SK-N-SH (cell line): ENCODE measurements at places on chromosomes 6 and 20. TPM values are rescaled to one million over a fixed set of nuclear protein-coding genes. Genes with fewer than 3 reads are reported as not detected.

Gene SLC35F1
- polyA plus RNA-seq, result under 0.01 TPM in 1 of 2 replicates, not detected in the other

- H3K4me3 ChIP-seq, result no peak overlapping the region
- H3K36me3 ChIP-seq, result no peaks in the 10 kb centered on the region
- no peak for DNase-seq
- H3K27ac ChIP-seq, result no peak overlapping the region
- H3K4me1 ChIP-seq, result peaks cover 9% of the 10 kb centered on the region; the same call in 1 of the 2 replicates
Measured at GRCh38 chr20:49510562-49511122, 28.2 kb upstream of the KCNB1 start.

- H3K27ac ChIP-seq, result peak overlapping the region; percentile 83
- H3K4me3 ChIP-seq, result no peak overlapping the region
- 0 out of 2 replicates have a peak, but pooled peaks cover 9% of the 10 kb centered on the region for H3K4me1 ChIP-seq
- H3K27me3 ChIP-seq, result no peaks in the 10 kb centered on the region; the same call in 1 of the 2 replicates
Measured at GRCh38 chr6:32113386-32114352, 4.5 kb upstream of the TNXB start.

GRCh38 chr20:3094848-3095629, 10.5 kb upstream of the AVP start:
- H3K36me3 ChIP-seq, result no peaks in the 10 kb centered on the region
- no peak overlapping the region for H3K27ac ChIP-seq
- H3K4me3 ChIP-seq, result no peak overlapping the region
- H3K27me3 ChIP-seq, result no peaks in the 10 kb centered on the region
- no peaks in the 10 kb centered on the region for H3K4me1 ChIP-seq

Gene ROS1
- polyA plus RNA-seq, result 1.8 and 2.0 TPM in 2 replicates

- H3K27me3 ChIP-seq, result no peaks in the 10 kb centered on the region
- no peak for DNase-seq
- no peak overlapping the region for H3K27ac ChIP-seq
Measured at GRCh38 chr20:35017099-35017835, 61.6 kb downstream of the MYH7B start.

DNA sequence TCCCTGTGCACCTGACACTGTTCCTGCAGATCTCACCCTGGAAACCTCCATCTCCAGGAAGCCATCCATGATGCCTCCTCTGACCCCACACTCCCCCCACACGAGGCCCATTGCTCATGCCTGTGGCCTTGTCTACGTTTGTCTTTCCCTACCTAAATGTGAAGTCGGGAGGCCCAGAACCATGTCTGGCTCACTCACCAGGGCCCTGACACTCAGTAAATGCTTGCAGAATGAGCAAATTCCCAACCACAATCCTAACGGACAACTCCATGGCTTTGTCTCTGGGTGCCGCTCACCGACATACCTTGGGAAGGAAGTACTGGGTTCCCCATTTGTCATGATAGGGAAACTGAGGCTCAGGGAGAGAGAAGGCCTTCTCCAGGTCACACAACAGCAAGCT, 7.3 kb downstream of the PEDS1 start:
- no peaks in the 10 kb centered on the region for H3K27me3 ChIP-seq
- H3K36me3 ChIP-seq, result peaks cover 10% of the 10 kb centered on the region; the same call in 1 of the 2 replicates

DNA sequence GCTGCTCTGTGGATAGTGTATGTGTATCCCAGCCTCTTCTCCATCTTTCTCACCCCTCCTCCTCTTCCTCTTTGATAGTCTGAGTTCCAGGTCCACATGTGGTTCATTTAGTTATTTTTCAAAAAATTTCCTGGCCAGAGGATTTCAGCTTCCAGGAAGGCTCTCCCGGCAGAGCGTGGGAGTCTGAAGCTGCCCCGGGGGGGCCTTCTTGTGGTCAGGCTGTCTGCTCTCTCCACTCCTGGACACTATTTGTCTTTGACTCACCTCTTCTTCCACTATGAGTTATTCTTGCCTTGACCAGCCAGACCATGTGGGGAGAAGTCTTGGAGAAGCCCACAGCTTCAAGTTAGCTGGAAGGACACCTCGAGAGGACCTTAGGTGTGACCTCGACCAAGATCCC, 258.8 kb downstream of the CDC5L start:
- no peaks in the 10 kb centered on the region for H3K4me1 ChIP-seq
- no peak for DNase-seq
- no peak overlapping the region for H3K4me3 ChIP-seq
- H3K36me3 ChIP-seq, result no peaks in the 10 kb centered on the region
- H3K27ac ChIP-seq, result no peak overlapping the region
- no peaks in the 10 kb centered on the region for H3K27me3 ChIP-seq

- no peaks in the 10 kb centered on the region for H3K36me3 ChIP-seq
- no peaks in the 10 kb centered on the region for H3K27me3 ChIP-seq
- no peak for DNase-seq
- H3K4me1 ChIP-seq, result no peaks in the 10 kb centered on the region; the same call in 1 of the 2 replicates
- no peak overlapping the region for H3K27ac ChIP-seq
Measured at GRCh38 chr6:135880066-135880972, 28.8 kb downstream of the PDE7B start.

- H3K4me3 ChIP-seq, result no peak overlapping the region
- no peak overlapping the region for H3K27ac ChIP-seq
- DNase-seq, result no peak
- peaks cover 31% of the 10 kb centered on the region; the same call in 1 of the 2 replicates for H3K4me1 ChIP-seq
- no peaks in the 10 kb centered on the region for H3K36me3 ChIP-seq
- no peaks in the 10 kb centered on the region for H3K27me3 ChIP-seq
Measured at GRCh38 chr6:170095273-170095981, 195.5 kb downstream of the DLL1 start.

- no peak for DNase-seq
- H3K27ac ChIP-seq, result no peak overlapping the region
- H3K27me3 ChIP-seq, result no peaks in the 10 kb centered on the region
- H3K4me3 ChIP-seq, result no peak overlapping the region
Measured at GRCh38 chr6:143900358-143900757, 36.1 kb downstream of the ZC2HC1B start.

DNA sequence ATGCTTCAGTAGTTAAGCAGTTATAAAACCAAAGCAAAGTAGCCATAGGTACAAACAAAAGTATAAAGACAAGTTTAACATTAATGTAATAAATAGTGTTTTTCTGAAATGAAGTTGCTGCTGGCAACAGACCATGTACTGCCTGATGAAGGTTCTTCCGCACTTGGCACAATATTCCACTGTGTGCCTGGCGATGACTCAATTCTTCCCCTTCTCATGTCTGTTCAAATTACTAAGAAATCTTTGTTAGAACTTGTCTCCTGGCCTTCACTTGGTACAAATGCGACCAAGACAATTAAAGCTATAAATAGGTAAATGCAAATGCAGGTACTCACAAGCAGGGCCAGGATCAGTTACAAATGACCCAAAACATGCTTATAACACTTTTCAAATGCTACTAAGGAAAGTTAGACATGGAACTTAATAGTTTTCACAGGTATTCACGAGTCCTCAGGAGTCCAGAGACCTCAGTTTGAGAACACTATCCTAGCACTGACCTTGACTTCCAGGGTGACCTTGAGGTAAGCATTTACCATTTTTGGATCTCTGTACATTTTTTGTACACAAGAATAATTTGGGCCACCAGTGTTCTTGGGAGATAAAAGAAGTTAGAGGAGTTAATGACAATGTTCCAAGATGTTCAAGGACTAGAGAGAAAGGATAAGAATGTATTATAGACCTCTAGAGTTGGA, 8.1 kb upstream of the DDR1 start:
- H3K4me3 ChIP-seq, result no peak overlapping the region
- peaks cover 17% of the 10 kb centered on the region; the same call in 1 of the 2 replicates for H3K4me1 ChIP-seq
- no peaks in the 10 kb centered on the region for H3K36me3 ChIP-seq
- peak overlapping the region; percentile 66; the same call in 1 of the 2 replicates for H3K27ac ChIP-seq

DNA sequence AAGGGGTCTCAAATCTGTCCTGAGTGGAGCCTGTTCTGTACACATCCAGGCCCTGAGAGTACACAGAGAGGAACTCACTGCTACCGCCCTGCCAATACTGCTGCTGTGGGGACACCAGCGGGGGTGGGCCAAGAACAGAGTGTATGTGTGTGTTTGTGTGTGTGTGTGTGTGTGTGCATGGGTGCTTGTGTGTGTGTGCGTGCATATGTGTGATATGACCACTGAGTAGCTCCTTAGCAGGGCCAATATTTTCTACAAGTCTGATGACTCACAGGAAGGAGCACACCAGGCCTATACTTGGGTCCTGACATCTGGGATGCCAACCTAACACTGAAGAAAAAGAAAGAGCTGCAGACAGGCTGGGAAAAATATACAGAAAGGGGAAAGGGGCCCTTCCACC, 1.4 kb downstream of the RAET1E start:
- no peaks in the 10 kb centered on the region for H3K27me3 ChIP-seq
- peak overlapping the region; percentile 84 for H3K27ac ChIP-seq
- peaks cover 21% of the 10 kb centered on the region for H3K4me1 ChIP-seq
- DNase-seq, result no peak
- no peaks in the 10 kb centered on the region for H3K36me3 ChIP-seq
- H3K4me3 ChIP-seq, result peak overlapping the region; percentile 59; the same call in 1 of the 2 replicates

- no peak overlapping the region for H3K4me3 ChIP-seq
- H3K27me3 ChIP-seq, result peaks cover 89% of the 10 kb centered on the region
- H3K4me1 ChIP-seq, result peaks cover 9% of the 10 kb centered on the region
- no peaks in the 10 kb centered on the region for H3K36me3 ChIP-seq
- no peak overlapping the region for H3K27ac ChIP-seq
Measured at GRCh38 chr6:99608059-99608885, 1.6 kb downstream of the PRDM13 start.

GRCh38 chr20:61500791-61501321, 248.8 kb downstream of the CDH4 start:
- H3K27ac ChIP-seq, result no peak overlapping the region
- no peaks in the 10 kb centered on the region for H3K36me3 ChIP-seq
